Activated T-cell treated with anti-CD3 and anti-CD28 coated beads, Interleukin-2, amount 50 U/mL, for 48 hours (primary cell): ENCODE measurements at places on chromosomes 6 and 20.

- no peak for DNase-seq
Observed at GRCh38 chr6:112298816-112299281, 44.5 kb upstream of the LAMA4 start.

DNA sequence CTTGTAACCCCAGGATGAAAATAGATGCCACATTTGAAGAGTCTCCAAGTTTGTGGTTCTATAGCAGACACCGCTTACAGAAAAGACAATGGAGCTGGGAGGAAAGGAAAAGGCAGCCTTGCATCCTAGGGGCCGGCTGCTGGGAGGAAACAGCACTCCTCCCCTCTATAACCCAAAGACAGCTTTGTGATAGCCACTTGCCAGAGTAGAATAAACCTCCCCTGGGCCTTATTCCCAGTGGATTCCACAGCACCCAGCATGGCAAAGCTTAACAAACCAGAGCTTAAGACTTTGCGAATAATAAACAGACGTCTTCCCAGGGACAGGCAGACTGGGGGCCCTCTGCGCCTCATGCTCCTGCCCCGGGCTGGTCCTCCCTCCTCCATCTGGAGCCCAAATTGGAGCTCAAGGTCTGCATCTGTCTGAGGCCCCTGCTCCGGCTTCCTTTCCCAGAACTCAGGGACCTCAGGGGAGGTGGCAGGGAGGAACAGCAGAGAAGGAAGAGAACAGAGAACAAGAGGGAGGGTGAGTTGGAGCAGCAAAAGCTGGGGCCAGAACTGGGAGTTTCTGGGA, 8.8 kb upstream of the TAF8 start:
- DNase-seq: no peak

GRCh38 chr6:159788276-159788675, 1.1 kb downstream of the TCP1 start:
- peak; percentile 34 for DNase-seq

DNA sequence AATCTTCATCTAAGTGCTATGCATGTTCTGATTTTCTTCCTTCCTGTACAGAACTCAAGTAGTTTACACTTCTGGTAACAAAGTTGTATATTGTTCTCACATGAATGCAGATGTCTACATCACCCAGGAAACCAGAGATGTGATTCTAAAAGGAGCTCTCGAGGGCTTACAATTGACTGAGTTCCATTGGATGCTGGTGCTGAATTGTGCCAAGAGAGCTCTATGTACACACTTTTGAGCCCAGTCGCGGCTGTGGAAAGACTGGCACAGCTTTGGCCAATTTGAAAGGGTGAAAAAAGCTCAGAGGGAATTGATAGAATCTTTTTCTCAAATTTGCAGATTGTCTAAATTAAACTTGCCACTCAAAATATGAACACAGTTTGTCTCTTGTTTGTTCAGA, 340.7 kb downstream of the LMBRD1 start:
- no peak for DNase-seq

DNA sequence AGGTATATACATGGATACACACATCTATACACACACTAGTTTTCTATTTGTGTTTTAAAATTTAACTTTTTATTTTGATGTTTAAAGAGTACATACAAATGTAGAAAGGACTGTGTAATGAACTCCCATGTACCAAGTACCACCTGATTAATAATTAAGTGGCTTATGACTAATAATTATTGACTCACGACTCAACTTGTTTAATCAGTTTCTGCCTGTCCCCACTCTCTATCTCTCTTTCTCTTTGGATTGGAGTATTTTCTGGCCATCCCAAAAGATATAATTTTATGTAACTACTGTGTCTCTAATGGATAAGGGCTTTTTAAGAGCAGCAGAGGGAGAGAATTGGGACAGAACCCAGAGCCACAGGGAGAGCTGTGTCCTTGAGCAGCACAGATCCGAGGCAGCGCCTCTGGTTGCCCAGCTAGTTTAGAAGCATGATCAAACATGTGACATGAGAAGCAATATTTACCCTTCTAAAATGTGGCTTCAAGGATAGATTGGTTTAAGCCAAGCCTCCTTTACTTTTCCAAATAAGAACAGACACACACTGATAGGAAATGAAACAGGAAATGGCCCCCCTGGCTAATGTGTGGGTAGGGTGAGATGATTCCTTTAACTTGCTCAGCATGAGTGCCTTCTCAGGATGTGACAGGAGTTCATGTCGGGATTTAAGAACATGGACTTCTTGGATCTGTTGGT, 81.0 kb downstream of the ERMARD start:
- no peak for DNase-seq

- no peak for DNase-seq
Observed at GRCh38 chr6:137882225-137882961, 15.3 kb downstream of the TNFAIP3 start.

DNA sequence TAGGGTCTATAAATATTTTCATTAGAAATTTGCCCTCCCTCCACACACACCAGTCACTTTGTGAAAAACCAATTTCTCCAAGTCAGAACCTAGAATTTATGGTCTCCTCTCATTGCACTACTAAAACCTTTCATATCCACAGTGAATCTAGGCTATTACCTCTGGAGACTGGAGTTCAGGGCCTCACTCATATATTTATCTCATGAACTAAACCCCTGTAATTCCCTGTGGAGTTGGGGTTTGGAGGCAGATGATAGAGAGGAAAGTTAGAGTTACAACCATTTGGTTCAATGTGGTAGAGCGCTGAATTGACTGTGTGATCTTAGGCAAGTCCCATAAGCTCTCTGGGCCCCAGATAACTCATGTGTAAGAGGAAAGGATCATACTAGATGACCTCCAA, 18.2 kb upstream of the CEP85L start:
- DNase-seq: no peak

- DNase-seq: no peak
Observed at GRCh38 chr6:132314432-132314831, 86.8 kb downstream of the MOXD1 start.

DNA sequence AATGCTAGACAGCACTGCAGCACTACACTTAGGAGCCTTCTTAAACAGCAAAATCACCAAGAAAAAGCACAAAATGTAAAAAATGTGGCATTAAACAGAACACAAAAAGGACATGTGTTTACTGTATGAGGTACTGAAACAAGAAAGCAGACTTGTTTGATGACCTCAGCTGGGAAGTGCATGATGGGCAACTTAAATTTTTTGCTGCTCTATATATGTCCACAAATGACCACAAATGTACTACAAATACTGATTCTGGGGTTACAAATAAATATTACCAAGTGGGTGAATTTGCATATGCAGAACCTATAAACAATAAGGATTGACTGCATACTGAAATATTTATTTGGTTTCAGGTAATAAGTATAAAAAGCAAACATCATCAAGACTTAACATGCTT, 13.1 kb downstream of the RAB23 start:
- no peak for DNase-seq

DNA sequence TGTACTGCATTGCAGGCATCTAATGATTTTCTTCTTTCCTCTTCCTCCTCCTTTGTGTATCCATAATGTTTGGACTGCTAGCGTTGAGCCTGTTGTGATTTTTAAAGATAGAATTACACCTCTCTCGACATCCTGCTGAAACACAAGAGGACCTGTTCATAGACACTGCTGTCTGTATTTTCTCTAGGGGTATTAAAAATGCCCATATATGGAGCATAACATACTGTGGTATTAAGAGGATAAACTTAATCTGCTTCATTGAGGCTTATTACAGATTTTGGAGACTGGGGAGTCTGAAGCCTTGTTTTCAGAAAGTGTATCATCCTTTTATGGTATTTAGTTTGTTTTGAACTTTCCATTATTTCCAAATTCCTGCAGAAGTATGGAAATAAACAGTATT, 414.3 kb downstream of the CDKAL1 start:
- no peak for DNase-seq

DNA sequence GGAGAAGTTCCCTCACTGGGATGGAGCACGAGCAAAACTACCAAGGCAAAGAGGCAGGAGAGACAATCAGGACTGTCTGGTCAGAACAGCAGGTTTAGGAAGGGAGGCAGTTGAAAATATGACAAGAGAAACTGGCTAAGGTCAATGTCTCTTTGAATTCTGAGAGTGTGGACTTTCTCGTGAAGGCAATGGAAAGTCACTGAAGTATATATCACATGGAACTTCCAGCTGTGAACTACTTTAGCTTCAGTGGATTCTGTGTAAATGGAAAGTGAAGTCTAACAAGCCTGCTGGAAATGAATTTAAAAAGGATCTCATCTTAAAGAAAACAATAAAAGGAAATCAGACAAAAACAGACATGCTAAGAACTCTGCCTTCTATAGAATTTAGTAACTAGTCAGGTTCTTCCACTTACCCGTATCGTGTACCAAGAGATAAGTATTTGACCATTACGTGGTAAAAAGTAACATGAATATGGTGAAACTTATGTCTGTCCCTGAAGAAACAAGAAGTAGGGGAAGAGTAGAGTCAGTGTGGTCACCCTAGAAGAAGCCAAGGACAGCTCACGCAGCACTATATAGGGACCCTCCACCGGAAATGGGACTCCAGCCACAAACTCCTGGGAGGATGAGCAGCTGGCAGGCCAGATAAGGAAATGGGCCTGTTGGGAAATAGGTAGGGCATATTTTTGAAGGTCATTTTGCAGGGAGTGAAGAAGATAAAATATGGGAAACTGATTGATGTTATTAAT, 123.4 kb downstream of the MAP7 start:
- DNase-seq: no peak

GRCh38 chr20:9412309-9412708, 102.1 kb upstream of the LAMP5 start:
- DNase-seq: no peak

- no peak for DNase-seq
Observed at GRCh38 chr6:151219192-151219591, 20.6 kb upstream of the AKAP12 start.

DNA sequence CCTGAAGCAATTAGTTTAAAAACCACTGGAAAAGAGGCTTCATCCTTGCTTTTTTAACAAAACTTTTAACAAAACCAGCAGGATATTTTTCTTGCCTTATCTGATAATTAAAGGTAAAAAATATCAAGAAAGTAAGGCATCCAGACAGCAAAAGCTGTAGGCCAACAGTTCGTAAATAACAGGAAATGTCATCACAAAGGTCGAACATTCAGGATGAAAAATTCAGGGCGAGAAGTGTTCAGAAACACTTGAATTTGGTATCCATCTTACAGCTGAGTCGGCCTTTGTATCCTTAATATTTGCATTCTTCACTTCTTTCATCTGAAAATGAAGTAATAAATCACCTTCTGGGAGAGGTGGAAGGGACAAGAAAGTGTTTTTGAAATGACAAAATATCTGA, 8.2 kb upstream of the FILIP1 start:
- no peak for DNase-seq

DNA sequence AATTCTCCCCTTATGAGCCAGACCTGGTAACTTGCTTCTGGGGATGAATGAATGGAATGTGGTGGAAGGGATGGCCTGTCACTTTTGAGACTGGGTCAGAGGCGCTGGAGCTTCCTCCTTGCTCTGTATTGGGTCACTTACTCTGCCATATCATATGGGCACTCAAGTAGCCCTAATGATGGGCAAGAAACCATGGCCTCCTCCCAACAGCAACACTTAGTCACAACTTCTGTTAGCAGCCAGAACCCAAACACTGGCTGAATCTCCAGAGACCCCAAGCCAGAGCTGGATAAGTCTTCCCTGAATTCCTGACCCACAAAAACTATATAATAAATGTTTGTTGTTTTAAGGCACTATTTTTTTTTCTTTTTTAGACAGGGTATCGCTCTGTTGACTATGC, 5.5 kb downstream of the E2F1 start:
- no peak for DNase-seq

GRCh38 chr6:12384357-12384912, 94.3 kb downstream of the EDN1 start:
- DNase-seq: no peak

- no peak for DNase-seq
Observed at GRCh38 chr6:169038691-169039090, 215.0 kb downstream of the THBS2 start.

DNA sequence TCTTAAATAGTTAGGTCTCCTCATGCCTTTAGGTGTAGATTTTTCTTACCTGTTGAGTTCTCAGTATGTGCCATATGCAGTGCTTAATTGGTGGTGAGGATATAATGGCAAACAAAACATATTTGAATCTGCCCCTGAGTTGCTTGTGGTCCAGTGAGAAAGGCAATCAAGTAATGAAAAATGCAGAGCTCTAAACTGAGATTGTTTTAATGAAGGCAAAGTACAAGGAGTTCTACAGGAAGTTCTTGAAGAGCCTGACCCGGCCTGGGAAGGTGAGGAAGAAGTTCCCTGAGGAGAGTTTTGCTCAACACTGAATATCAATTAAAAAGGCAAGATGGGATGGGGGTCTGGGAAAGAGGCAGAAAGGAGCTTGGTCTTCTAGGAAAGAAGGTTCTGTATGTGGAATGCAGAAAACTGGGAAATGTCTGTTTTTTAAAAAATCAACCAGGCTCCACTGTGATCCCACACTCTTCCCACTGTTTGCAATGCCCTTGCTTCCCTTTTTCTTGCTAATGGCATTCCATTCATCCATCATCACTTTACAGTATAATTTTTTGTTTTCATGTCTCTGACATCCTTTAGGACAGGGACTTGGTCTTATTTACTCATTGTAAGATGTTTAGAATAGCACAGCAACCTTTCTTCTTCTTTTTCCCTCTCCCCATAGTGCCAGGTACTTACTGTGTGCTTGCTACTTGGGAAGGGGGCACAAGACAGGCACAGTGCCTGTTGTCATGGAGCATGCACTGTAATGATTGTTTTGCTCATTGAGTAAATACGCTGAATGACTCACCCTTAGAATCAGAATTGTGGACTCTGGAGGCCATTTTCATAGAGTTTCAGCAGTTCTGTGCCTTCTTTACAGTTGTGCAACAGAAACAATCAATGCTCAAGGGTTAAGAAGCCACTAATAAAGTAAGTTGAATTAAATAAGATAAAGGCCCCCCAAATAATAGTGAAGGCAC, 64.3 kb downstream of the ANKS1A start:
- no peak for DNase-seq
